ENCODE measurements at places on chromosomes 12 and 14.

- no peak for DNase-seq
Measured at GRCh38 chr12:65532162-65532561, 253.7 kb downstream of the MSRB3 start.

DNA sequence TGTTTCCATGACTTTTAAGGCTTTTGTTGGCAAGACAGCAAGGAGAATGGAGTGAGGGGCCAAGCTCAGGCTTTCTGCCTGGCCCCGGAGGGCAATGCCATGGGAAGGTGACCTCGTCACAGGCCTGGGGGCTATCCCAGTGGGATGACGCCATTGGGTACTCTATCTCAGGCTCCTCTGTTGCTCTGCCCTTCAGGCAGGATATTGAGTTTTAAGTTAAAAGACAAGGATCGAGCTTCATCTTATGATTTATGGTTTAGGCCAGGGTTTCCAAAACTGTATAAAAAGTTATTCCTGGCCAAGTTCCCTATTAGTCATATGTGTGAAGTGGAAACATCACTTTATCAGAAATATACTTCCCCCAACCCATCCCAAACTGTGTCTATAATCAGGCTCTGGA is 127.7 kb downstream of the ZFP36L1 start:
- DNase-seq: no peak

DNA sequence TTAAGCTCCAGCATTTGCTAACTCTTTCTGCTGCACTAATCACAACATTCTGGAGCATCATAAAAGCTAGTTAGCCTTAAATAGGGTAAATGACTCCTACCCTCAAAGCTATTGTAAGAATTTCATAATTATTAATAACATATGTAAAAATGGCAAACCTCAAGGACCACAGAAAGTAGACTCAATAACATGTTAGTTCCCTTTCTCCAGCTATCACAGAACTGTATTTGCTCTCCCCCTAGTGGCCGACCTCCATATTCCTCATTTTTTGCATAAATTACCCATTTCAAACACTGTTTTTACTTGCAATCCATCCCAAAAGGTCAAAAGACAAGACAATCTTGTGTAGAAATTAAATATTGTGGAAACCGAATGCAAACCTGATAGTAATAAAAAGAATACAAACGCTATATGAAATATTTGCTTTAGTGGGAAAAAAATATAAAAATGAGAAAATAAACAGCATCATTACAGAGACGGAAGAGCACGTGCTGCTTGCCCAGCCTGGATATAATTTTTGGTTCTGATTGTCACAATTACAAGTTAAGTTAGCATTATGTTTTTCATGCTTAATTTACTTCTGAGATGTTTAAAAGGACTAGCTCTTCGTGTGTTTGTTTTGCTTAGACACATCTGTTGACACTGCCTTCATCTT is 97.9 kb downstream of the RERGL start:
- DNase-seq: no peak

- DNase-seq: no peak
Measured at GRCh38 chr14:104881369-104881979, 16.4 kb downstream of the CEP170B start.

DNA sequence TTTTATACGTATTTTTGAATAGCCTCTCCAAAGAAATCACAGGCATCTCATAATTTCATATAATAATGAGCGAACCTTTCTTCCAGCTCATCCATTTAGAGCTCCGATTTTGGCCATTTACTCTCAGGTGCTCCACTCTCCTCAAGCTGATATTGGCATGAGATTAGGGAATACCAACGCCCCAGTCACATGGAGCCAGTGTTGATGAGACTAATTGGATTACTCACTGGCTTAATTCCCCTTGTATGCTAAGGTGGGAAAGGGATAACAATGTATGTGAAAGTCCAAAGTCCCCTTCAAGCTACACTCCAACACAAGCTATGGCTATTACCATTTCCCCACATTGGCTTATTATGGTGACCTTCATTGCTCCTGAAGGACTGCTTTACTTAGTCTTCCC is 76.6 kb upstream of the NAV3 start:
- DNase-seq: no peak

DNA sequence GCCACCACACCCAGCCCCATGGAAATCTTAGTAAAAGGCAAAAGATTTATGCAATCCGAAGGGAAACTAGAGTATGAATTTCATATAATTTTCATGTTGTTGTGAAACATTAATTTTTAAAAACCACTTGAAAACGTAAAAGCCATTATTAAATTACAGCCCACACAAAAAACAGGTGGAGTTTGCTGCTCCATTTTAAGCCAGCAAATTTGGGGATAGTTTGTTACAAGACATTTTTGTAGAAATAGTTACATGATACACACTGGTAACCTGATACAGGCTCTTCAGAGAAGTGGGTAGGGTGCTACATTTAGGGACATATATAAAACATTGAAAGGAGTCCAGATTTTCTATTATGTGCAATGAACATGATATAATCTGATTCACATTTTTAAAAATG is 17.6 kb downstream of the GNPTAB start:
- no peak for DNase-seq

DNA sequence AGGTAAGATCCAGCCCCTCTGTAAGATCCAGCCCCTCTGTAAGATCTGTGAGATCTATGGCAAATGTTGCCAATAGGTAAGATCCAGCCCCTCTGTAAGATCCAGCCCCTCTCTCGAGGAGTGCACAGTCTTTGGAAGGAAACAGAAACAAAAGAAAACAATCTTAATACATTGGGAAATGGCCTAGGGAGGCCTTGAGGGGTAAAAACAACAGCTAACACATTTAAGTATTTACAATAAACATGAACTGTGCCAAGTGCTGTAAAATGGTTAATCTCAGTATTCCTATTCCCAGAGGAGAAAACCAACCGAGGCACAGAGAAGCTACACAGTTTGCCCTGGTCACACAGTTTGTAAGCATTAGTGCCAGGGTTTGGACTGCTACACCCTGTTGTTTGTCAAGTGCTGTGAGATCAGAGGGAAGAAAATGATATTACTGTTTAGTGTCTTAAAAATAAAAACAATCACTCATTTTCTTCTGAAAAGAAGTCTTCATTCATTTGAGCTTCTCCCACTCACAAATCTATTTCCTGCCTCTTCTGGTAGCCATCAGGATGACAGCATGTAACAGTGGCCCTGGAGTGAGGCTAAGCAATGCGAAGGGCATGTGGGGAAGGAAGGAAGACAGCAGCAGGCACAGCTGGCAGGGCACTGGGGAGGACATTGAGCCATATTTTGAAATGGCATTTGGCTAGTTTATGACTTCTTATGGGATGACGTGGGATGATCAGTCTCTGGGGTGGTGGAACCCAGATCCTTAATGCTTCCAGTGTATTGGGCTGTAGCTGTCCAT is 118.7 kb upstream of the PTPRQ start:
- DNase-seq: no peak

GRCh38 chr14:78446807-78447206 is 276.6 kb downstream of the NRXN3 start:
- no peak for DNase-seq

GRCh38 chr12:21350975-21351374 is 16.3 kb upstream of the SLCO1A2 start:
- DNase-seq: no peak

GRCh38 chr12:124024263-124024678 is 51.3 kb downstream of the ZNF664 start:
- DNase-seq: no peak

GRCh38 chr12:23096321-23096720 is 471.4 kb downstream of the ETNK1 start:
- no peak for DNase-seq

DNA sequence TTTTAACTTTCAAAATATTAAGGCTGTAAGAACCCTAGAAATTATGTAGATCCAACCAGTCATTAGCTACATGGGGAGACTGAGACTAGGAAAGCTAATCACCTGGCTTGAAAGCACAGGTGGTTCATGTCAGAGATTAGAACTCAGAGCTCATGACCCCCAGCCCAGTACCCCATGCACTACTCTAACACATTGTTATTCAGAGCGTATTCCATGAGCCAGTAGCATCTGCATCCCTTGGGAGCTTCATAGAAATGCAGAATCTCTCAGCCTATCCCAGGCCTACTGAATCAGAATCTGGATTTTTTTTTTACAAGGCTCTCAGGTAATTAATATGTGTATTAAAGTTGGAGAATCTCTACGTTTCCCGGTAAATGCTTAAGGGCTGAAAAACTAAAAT is 161.7 kb downstream of the BTG1 start:
- DNase-seq: no peak

DNA sequence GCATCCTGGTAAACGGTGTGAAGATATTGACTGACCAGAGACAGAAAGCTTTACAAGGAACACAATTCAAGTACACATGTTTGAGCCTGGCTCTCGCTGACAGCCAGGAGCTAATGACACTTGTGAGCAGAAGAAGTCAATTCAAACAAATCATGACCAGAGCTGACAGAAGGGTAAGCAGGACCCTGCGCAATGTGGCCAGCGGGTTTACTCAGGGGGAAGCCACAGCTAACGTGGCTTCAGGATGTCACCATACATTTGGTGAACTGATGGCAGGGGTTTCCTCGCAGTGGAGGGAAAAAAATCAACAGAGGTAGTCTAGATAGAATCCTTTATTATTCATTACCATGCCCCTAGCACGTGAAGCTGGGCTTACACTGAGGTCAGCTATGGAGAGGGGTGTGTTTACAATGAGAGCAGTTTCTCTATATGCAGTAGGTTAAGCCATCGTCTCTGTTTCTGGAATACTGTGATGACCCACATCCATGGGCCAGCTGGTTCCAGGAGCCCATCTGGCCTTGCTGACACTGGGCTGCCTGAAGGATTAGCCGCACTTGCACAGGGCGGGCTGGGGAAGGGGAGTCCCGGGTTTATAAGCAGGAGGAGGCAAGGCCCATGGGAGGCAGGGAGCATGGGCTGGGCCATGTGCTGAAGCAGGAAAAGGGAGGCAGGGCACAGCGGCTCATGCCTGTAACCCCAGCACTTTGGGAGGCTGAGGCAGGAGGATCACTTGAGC is 198.2 kb upstream of the PRMT8 start:
- no peak for DNase-seq

GRCh38 chr12:22573181-22573580 is 28.8 kb upstream of the C2CD5 start:
- no peak for DNase-seq

- DNase-seq: no peak
Measured at GRCh38 chr12:88206601-88207000, 64.5 kb downstream of the TMTC3 start.

GRCh38 chr14:23121361-23121771 is 2.3 kb upstream of the CEBPE start:
- DNase-seq: no peak

- DNase-seq: no peak
Measured at GRCh38 chr12:96219700-96220206, 25.6 kb downstream of the ELK3 start.

- no peak for DNase-seq
Measured at GRCh38 chr14:104342435-104343293, 204.3 kb downstream of the KIF26A start.

DNA sequence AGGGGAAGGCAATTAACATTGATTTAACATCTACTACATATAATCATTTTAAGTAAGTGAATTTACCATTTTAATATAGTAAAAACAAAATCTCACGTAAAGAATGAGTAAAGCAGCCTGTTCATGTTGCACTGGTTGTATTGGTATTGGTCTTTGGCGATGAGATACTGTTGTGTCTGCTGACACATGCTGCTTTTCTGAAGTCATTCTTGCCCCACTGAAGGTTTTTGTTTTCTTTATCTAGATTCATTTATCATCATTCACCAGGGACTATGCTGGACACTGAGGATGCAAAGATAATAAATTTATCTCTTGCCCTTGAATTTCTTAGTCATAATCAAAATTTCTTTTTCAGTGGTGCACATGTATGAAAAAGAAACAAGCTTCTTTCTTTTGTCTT is 246.2 kb upstream of the NPAS3 start:
- no peak for DNase-seq

- no peak for DNase-seq
Measured at GRCh38 chr14:68662392-68662791, 130.5 kb downstream of the ZFP36L1 start.

GRCh38 chr14:101027291-101027690 is 123.8 kb upstream of the RTL1 start:
- DNase-seq: no peak

GRCh38 chr12:6965026-6965661 is 5.3 kb downstream of the PHB2 start:
- no peak for DNase-seq

- DNase-seq: no peak
Measured at GRCh38 chr12:78645956-78646355, 218.6 kb upstream of the SYT1 start.

- DNase-seq: no peak
Measured at GRCh38 chr14:63707216-63707615, 20.6 kb downstream of the SGPP1 start.

DNA sequence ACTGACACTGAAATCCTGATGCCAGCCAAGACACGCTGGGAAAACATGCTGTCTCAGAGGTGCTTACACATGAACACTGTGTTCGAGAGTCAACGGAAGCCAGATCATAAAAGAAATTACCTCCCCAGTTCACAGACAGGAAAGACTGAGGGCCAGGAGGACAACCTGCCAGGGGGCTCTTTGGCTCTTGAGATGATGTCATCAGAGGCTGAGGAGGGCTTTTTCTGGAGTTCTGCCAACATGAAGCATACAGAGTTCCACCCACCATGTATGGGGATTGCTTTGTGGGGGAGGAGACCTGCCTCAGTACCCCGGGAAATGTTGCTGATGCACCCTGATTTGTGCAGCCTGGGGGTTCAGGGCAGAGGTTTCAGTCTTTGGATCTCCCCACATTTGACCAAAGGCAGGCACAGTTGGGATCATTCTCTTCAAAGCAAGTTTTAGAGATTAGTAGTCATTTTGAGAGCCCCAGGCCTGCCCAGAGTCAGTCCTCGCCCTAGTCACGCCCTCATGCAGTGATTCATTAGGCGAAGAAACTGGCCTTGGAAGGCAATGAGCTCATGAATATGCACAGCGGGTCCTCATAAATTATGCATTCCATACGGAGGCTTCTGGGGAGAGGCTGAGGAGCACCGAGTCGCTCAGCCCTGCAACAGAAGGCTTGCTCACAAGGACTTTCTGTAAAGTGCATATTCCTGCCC is 34.9 kb upstream of the EML1 start:
- DNase-seq: no peak

DNA sequence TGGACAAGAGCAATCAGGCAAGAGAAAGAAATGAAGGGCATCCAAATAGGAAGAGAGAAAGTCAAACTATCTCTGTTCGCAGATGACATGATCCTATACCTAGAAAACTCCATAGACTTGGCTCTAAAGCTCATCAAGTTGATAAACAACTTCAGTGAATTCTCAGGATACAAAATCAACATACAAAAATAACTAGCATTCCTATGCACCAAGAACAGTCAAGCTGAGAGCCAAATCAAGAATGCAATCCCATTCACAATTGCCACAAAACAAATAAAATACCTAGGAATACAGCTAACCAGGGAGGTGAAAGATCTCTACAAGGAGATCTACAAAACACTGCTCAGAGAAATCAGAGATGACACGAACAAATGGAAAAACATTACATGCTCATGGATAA is 417.5 kb upstream of the ATP2B1 start:
- no peak for DNase-seq

Measured in cortex of kidney (tissue), 1 donor.